ENCODE measurements at places on chromosomes 12 and 14. TPM values are rescaled to one million over a fixed set of nuclear protein-coding genes. Genes with fewer than 3 reads are reported as not detected.
A peak's percentile ranks its signal among the peaks of the same experiment; 100 is the strongest.

GALNT16 gene
- total RNA-seq = 7.0 TPM

DNA sequence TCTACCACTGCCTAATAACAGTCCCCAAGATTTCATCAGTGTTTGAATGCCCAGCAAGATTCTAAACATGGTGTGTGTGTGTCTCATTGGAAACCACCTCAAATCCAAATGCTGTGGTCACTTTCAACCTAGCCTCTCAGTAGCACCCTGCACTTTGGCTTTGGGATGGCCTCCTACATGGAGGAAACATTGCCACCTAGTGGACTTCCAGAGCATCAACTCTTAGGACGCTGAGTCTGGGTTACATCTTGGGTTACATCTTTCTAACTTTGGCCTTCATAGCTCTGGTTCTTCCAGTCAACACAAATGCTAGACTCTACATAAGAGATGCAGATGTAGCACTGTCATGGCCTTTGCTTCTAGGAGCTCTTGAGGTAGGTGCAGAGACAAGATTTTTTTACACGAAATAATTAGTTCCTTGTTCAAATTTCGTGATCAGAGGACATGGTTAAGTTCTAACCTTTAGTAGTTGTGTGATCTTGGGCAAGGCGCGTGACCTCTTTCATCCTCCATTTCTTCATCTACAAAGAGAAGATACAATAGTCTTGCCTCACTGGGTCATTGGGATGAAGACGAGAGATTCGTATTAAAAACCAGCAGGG, 113.5 kb upstream of the VASH1 start:
- peak; percentile 82 for DNase-seq

DNA sequence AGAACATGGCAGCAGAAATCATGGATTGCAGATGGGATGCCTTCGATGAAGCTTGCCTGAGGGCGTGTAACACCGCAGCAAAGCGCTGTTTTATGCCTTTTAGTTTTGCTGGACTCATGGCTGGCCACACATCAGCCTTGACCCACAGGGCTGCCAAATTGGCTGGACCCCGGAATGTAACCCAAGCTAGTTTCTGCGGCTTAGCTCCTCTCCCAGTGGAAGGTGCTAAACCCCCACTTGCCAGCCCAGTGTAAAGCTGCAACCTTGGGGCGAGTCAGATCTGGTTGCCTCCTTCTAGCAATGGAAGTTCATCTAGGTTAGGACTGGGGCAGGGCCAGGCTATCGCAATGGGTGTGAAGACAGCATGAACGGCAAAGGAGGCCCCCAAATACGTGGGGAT, 38.3 kb downstream of the MEG3 start:
- DNase-seq = no peak

DNA sequence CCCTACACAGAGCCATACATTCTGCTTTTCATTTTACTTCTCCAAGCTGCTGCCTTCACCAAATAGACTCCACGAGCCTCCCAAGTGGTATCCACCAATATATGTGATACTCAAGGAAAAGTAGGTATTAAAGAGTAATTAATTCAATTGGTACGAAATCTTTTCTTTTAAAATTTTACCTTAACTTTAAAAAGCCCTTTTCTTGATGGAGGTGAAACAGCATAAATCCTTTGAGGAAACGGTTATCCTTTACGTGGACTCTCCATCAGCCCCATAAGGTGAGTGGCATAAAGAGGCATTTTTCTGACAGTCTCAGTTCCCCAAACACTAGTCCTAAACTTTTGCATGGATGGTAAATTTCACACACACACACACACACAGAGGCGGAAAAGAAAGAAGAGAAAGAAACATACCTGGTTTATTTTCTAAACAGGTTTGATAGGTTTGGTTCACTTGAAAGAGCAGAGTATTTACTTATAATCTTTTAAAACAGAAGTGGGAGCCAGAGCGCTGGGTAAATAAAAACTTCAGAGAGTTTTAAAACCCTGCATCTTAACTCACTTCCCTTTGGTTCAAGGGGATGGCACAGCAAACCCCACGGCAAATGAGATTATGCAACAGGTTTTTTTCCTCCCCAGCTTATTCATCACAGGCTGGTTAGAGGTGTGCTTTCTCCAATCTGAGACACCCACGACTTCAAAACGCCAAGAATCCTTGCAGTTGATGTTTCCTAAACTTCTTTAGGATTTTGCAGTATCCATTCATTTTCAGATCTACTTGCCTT, 1.9 kb downstream of the DUSP16 start:
- peak; percentile 25 for DNase-seq

DNA sequence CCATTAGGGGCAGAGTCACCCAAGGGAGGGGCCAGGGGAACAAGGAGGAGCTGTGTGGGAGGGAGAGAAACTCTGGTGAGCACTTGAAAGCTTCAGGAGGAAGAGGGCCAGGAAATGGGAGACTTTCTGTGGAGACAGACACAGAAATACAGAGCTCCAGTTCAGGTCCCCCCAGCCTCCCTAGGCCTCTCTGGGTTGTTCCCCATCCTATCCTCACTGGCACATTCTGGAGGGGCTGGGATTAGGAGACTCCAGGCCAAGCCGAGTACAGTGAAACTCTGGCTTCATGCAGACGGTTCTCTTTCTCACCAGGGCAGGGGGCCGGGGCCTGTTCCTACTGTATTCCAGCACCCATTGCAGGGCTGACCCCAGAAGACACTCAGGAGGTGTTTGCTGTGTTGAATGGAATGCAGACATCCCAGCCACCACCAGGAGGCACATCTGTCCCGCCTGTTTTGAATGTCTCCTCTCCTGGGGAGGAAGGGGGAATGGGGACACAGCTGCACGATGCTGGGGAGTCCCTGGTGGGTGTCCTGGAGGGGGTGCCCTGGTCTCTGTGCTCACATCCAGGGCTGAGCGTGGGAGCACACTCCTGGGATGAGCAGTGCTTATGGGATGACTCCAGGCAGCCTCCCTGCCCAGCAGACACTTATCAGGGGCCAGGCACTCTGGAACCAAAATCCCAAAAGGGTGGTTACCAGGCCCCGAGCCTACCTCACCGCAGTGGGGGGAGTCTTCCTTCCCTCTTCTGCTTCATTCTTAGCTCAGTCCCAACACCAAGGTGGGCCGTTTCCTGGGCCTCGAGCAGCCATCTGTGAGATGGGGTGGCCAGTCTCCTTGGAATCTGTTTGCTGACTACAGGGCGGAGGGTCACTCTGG, 5.5 kb upstream of the KRT84 start:
- peak; percentile 51 for DNase-seq

DNA sequence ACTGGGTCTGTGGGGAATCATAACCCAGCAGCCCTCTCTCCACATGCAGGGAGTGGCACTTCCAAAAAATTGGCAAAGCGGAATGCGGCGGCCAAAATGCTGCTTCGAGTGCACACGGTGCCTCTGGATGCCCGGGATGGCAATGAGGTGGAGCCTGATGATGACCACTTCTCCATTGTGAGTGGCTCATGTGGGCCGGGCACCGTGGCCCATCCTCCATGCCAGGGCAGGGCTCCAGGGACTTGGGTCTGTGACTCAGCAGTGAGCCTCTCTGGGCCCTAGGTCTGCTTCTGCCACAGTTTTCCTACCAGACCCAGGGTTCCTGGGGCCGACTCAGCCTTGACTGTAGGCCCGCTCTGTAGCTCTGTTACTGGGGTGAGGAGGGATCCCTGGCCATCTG, 2.2 kb downstream of the NPFF start:
- DNase-seq = no peak
